Astrocyte (in vitro differentiated cells and primary cell): ENCODE measurements at places on chromosomes 11 and 22. TPM values are rescaled to one million over a fixed set of nuclear protein-coding genes. Genes with fewer than 3 reads are reported as not detected.

The VSIG2 gene
- 0.18 TPM in 1 of 2 replicates, not detected in the other for total RNA-seq

The APOL1 gene
- total RNA-seq: 3.9 and 7.5 TPM in 2 replicates

The C1QTNF5 gene
- 5.6 and 6.3 TPM in 2 replicates for total RNA-seq

The MAML2 gene
- 27.1 and 27.4 TPM in 2 replicates for total RNA-seq

The TTC28 gene
- 23.2 and 24.4 TPM in 2 replicates for total RNA-seq

The EFCAB6 gene
- total RNA-seq: 1.2 and 1.6 TPM in 2 replicates

The SLC15A3 gene
- total RNA-seq: 66.3 and 87.8 TPM in 2 replicates

The E2F8 gene
- total RNA-seq: 0.17 and 0.27 TPM in 2 replicates

The CST6 gene
- not detected in 2 replicates for total RNA-seq

The GPHA2 gene
- total RNA-seq: not detected in 2 replicates

The PKDREJ gene
- total RNA-seq: not detected in 2 replicates
